ENCODE measurements at places on chromosomes 7 and 10. TPM values are rescaled to one million over a fixed set of nuclear protein-coding genes. Genes with fewer than 3 reads are reported as not detected.

The ADIRF gene
- total RNA-seq = 12.0 TPM

The CPA1 gene
- total RNA-seq = not detected

The SAMD9L gene
- 78.0 TPM for total RNA-seq

The PRKAR1B gene
- 14.6 TPM for total RNA-seq

The ZCWPW1 gene
- total RNA-seq = 0.32 TPM

The MACC1 gene
- not detected for total RNA-seq

Measured in epithelial cell of umbilical artery (primary cell).